Activated T-cell treated with anti-CD3 and anti-CD28 coated beads, Interleukin-2, amount 50 U/mL, for 24 hours (primary cell): ENCODE measurements at places on chromosomes 12 and 14.
A peak's percentile ranks its signal among the peaks of the same experiment; 100 is the strongest.

GRCh38 chr12:40646911-40647310 lies 45.3 kb upstream of the CNTN1 start:
- DNase-seq = no peak

DNA sequence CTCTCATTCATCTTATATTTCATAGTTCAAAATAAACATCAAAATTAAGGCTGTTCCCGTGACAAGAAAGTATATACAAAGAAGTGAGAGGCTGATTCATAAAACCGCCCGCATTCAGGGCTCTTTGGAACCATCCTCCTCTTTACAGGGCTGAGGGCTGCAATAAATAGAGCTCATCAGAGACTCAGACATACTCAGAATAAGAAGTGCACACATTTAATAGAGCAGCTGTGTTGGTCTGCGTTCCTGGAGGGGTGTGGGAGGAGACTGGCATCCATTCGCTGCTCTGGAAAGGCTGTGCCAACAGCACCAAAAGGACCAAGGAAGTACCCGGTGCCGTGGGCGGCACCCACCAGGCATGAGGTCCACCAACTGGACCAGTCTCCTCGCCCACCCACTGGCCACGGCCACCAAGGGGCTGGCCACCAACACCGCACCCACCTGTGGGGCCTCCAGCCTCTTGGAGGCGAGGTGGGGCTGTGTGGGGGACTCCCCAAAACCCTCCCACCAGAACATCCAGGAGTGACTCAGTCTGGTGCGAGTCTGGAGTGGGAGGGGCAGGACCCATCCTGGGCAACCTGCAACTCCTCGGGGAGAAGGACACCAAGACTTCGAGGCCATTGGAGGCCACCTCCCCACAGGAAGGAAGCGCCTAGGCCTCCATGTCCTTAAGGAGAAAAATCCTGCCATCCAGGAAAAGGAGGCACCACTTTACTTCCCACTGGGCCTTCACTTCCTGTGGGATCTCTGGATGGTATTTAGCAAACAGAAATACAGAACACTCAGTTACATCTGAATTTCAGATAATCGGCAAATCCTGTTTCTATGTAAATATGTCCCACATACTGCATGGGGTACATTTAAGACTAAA lies 32.7 kb downstream of the VCPKMT start:
- peak; percentile 81 for DNase-seq

DNA sequence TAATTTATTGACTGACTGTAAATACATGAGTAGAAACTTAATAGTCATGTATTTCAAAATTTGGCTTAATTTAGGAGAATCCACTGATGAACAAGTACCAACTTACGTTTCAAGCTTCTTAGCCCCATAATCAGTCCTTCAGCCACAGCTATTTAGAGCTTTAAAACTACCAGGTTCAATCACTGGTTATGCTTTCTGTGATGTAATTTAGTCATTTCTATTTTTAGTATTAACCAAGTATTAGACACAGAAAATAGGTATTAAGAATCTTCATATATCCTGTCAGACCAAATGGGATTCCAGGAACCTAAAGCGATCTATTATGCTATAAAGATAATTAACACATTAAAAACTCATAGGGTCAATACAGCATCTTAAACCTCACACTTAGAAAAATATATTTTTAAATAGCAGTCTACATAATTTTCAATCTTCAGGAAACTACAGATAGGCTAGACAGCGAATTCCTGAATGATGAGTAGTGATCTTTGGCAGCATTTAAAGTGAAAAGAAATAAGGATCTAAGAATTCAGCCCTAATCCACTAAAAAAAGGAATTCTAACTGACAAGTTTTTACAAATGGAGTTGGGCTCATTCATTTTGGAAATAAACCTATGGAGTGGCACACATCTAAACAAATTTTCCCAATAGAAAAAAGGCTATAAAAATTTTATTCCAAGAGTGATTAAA lies 51.5 kb downstream of the ZC3H14 start:
- DNase-seq = no peak

DNA sequence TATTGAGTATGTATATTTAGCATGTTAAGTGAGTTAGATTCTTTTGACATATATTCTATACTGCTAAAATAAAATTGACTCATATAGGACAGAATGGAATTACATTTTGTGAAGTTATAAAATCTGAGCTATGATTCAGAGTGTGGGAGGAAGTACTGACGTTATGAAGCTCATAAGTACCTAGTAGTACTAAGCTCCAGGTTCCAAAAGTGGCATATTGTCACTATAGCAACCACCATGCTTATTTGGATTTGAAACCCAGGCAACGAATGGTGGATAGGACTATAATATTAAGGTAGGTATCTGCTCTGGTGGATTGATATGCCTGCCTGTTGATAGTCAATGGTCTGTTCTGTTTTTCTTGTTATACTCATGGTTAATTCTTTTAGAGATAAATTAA lies 2.2 kb upstream of the FBXO33 start:
- DNase-seq = no peak

DNA sequence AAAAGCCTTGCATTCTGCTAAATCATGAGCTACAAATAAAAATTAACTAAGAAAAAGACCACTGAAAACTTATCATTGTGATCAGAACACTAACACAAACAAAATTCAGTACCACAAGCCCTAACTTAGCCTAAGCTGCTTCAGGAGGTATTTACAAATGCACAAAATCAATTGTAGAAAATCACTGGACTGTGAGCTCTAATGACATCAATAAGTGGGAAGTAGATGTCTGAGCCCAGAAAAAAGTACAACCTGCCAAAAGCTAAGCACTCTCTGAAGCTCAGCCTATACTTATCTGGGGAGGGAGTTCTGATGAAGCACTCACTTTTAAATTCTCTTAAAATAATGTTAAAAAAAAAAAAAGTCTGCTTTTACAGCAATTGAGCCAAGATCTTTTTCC lies 92.9 kb downstream of the SLCO1B1 start:
- no peak for DNase-seq

- DNase-seq = no peak
Observed at GRCh38 chr14:78933948-78934524, 763.9 kb downstream of the NRXN3 start.

DNA sequence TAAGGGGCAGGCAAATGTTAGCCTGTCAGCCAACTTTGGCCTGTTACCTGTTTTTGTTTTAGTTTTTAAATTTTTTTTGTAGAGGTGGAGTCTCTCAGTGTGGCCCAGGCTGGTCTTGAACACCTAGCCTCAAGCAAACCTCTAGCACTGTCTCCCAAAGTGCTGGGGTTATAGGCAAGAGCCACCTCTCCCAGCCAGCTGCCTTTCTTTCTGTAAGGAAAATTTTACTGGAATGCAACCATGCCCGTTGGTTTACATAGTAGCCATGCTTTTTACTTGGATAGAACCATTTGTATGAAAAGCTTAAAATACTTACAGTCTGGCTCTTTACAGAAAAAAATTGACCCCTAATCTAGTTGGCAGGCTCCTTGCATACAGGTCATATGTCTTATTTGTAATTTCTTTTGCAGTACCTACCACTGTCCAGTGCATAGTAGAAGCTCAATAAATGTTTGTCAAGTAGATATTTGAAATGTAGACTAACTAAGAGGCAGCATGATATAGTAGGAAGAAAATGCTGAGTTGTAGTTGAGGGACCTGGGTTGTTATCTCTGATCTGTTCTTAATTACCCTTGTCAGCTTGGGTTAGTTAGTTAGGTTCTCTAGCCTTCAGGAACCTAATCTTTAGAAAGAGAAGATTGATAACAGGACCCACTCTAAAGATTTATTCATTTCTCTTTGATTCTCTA lies 4.7 kb downstream of the MDM2 start:
- no peak for DNase-seq

GRCh38 chr12:92408072-92408900 lies 262.6 kb upstream of the BTG1 start:
- DNase-seq = peak; percentile 55

DNA sequence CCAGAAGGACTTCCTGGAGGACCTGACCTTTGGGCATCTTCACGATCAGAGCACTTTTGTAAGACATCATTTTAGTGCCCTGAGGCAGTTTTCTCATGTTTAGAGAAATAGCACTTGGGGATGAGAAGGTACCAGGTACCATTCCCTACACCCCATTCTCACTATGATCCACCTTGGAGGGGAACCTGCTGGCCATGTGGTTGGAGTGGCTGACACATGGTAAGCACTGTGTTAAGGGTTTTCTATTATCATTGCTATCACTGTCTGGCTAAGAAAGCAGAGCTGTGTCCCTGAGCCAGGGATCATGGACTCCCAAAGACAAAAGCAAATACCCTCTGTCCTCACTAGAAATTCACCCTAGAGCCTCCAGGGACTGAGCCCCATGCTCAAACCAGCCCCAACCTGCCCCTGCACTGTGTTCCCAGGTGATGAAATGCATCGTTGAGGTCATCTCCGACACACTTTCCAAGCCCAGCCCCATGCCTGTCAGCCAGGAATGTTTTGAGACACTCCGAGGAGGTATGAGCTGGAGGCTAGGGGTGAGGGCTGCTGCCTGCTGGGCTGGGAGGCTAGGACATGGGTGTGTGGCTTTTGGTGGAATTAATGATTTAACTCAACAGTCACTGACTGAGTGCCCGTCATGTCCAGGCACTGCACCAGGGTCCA lies 3.4 kb downstream of the CHGA start:
- DNase-seq = no peak

DNA sequence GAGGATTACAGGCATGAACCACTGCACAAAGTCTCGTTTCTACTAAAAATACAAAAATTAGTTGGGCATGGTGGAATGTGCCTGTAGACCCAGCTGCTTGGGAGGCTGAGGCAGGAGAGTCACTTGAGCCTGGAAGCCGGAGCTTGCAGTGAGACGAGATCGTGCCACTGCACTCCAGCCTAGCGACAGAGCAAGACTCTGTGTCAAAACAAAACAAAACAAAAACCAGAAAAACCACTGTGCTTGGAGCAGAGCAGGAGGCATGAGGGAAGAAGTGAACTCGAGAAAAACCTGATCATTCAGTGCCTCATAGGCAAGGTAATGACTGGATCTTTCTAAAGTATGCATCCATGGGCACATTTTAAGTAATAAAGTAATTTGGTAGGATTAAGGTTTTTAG lies 487.8 kb downstream of the KCNH5 start:
- no peak for DNase-seq
